ENCODE measurements at places on chromosomes 4 and X.

GRCh38 chrX:20547611-20548051 is 280.9 kb upstream of the RPS6KA3 start:
- no peak for DNase-seq

DNA sequence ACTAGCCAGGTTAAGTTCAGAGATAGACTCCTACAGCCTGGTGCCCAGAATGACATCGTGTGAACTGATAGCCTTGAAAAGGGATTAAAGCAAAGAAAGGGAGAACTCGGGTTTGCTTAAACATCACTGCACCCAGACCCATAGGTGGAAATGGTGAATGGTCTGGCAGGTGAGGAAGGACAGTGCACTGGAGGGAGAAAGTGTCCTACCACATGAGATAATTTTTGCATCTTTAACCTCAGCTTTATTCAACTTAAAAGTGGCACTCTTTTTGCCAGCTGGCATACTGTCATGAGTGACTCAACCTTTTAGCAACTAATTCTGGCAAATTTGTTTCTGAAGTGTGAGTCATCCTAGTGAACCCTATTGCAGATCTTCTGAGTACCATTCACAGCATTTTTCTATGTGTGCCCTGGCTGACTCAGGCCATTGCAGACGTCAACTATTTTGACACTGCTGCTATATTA is 53.0 kb upstream of the DAPP1 start:
- DNase-seq: no peak

DNA sequence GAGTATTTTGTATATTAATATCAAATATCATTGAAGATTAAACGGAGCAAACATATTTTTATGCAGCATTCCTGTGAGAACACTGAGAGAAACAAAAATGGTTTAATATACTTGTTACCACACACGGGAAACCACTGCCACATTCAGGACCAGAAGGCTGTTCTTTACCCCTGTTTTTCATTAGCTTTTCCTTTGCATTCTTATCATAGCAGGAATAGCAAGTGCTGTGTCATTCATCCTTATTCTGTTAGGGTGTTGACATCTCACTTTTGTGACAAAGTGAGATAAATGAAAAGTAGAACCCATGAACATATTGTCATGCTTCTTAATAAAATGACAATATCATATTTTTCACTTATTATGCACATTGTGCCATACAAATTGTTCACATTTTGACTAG is 212.4 kb upstream of the NDST4 start:
- DNase-seq: no peak

DNA sequence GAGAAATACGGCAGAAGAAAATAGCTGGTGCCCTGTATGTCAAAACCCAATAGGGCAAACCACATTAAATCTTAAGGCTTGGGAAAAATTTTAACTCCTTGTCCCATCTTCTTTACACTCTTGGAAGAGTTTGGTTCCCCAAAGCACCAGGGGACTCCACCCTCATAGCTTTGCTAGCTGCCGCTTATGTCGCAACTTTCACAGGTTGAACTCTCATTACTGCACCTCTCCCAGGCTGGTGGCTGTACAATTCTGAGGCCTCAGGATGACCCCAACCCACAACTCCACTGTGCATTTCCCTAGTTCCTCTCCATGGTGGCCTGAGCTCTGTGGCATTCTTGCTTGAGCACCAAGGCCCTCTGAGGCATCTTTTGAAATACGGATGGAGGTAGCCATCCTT is 1478.8 kb downstream of the FAM133A start:
- no peak for DNase-seq

- no peak for DNase-seq
Observed at GRCh38 chr4:2795300-2795892, 2.5 kb downstream of the SH3BP2 start.

DNA sequence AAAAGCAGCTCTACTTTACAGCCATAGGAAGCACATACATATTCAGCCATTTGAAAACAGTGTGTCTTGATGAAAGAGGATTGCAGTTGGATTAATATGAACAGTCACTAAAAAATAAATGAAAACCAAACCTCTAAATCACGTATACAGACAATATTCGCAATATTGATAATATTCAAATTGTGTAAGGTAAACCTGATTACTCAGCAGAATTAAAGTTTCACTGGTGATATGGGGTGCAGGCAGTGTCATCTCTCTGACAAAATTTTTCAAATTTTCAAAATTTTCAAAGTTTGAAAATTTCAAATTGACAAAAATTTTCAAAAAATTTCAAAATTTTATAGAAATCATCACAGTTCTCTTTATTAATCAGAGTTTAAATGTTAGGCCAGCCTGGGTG is 55.7 kb downstream of the FAT4 start:
- DNase-seq: no peak

DNA sequence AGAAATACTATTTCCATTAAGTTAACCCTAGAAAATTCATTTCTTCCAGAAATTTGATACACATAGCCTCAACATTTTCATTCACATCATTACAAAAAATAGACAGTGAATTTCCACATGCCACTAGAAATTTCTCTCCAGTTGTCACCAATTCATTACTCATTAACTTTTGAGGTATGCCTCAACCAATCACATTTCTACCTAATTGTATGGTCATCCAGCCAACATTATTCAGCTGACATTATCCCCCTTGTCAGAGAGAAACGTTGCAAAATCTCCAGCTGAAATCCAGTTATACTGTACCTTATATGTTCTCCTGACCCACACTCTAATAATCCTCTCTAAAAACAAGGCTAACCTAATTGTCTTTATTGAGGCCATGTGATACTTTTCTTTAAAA is 24.8 kb downstream of the FRYL start:
- DNase-seq: no peak

DNA sequence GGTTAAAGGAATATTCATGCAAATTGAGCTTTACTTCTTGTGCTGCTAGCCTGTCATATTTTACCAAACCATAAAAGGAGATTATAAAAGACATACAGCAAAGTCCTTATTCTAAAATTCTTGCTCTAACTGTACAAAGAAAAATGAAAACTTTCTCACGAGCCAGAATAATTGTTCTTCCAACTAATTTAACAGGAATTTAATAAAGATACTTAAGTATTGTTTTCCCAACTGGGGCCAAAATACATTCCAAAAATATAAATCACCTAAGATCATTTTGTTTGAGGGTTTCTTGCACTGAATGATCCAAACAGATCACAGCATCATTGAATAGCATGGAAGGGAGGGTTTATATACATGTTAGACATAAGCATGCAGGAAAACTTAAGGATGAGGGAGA is 127.1 kb upstream of the PCDH18 start:
- no peak for DNase-seq

GRCh38 chrX:20382518-20383297 is 116.0 kb upstream of the RPS6KA3 start:
- DNase-seq: no peak

- DNase-seq: no peak
Observed at GRCh38 chr4:5793514-5793913, 82.5 kb downstream of the EVC start.

DNA sequence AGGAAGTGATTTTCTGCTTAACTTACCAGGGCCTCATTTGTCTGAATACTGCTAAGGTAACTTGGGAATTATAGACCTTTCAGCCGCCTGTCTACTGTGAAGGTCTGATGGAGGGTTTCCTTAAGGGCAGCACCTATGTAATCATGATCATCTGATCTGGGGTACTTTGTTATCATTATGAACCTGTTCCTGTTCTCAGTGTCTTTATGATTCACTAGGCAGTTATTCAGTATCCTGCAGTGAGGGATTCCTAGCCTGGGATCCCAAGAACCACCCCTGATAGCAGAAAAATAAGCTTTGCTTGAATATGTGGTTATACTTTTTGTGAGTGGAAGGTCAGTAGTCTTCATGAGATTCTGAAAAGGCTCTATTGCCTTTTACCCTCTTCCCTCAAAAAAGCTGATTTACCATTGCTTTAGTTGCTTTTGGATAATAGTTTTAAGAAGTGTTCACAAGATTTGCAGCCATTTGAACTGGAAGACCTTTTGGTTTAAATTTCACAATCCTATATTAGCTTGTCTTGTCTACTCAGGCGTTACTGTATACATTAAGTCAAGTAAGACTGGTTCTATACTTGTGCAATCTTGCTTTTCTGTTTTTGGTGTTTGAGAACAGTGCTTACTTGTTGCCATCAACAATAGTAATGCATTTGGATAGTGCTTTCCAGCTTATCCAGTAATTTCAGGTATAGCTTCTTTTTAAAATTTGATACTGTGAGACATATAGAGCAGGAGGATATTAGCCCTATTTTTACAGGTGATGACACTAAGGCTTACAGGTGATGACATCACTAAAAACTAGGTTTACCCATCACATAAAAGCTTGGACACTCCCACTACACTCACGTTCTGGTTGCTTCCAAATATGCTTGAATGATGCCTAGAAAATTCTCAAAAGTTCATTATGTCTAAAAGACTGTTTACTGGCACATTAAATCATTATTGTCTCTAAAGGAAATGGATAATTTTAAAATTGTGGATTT is 60.0 kb downstream of the FHIP1A start:
- DNase-seq: no peak

DNA sequence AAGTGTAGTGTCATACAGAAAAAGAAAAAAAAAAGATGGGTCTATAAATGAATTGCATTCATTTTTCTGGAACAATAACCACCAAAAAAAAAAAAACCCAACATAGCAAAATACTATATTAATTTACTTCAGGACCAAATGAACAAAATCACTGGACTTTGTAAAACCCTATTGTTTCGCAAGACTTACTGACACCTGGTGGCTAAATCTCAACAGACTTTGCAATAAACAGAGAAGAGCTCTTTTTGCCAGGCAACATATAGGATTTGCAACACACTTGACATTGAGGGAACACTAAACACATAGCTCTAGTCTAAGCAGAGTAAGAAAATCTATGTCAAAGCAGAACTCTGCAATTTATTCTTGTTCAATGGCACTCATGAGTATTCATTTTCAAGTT is 990.2 kb downstream of the STPG2 start:
- DNase-seq: no peak
